Chondrocyte (in vitro differentiated cells): ENCODE measurements at places on chromosomes 11 and 22. TPM values are rescaled to one million over a fixed set of nuclear protein-coding genes. Genes with fewer than 3 reads are reported as not detected.

The PTPRCAP gene
- total RNA-seq, result 0.47 to 0.95 TPM (median 0.73 TPM) in 3 replicates

The SMIM38 gene
- total RNA-seq, result 0.12 to 0.60 TPM (median 0.41 TPM) in 3 replicates

DNA sequence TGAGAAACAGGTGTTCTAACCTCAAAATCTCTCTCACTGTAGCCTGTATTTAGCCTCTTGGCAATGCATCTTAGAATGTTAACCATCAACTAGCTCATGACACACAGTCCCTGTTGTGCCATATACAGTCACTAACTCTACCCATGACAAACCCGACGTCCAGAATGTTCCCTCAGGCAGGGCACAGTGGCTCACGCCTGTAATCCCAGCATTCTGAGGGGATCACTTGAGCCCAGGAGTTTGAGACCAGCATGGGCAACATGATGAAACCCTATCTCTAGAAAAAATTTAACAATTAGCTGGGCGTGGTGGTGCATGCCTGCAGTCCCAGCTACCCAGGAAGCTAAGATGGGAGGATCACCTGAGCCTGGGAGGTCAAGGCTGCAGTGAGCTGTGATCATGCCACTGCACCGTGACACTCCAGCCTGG lies 18.2 kb upstream of the CCDC34 start:
- no peak overlapping the region for H3K4me3 ChIP-seq
- DNase-seq, result no peak
- peaks cover 24% of the 10 kb centered on the region for H3K36me3 ChIP-seq
- H3K27me3 ChIP-seq, result no peaks in the 10 kb centered on the region

DNA sequence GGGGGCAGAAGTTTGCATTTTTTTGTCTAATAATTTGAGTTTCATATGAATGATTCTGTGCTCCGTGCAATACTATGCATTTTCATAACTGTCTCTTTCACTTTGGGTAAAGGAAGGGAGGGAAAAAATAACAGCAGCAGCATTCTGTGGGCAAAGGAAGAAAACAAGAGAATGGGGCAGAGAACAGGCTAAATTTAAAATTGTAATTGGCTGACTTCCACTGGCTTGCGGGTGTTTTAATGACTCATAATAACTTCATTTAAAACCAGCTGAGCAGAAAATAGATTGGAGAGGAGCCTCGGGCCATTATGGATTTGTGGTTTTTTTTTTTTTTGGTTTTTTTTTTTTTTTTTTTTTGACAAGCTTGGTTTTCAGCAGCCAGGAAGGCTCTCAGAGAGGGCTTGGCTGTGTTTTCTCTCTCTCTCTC lies 107.4 kb downstream of the ZBTB16 start:
- H3K4me1 ChIP-seq, result peaks cover 96% of the 10 kb centered on the region
- peak overlapping the region; percentile 14 for H3K4me3 ChIP-seq
- H3K27me3 ChIP-seq, result no peaks in the 10 kb centered on the region
- no peak for DNase-seq
- H3K36me3 ChIP-seq, result peaks cover 1% of the 10 kb centered on the region
- peak overlapping the region; percentile 75 for H3K27ac ChIP-seq

DNA sequence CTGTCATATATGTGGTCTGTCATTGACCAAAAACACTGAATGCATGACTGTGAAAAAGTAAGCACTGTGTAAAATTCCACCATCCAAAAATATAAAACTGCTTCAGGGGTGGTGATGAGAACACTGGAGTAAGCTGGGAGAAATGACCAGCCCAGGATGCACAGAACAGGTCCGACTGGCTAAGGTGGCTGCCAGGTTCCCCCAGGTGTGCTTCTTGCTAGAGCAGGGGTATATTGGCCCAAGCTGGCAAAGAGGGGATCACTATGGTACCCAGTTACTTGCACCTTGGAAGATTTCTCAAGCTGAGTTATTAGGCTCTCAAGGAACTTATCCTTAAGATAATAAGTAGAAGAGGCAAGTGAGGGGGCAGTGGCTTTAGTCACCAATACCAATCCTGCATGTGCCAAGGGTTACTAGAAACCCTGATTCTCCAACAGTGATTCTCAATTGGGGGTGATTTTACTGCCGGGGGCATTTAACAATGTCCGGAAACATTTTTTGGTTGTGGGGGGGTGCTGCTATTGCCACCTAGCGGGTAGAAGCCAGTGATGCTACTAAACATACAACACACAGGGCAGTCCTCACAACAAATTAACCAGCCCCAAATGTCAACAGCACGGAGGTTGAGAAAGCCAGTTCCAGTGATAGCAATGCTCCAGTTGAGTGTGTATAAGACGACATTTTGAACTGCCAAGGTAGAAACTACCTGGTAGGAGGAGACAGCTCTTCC lies 15.7 kb downstream of the SNU13 start:
- H3K27me3 ChIP-seq, result no peaks in the 10 kb centered on the region
- H3K4me3 ChIP-seq, result no peak overlapping the region
- peaks cover 13% of the 10 kb centered on the region for H3K36me3 ChIP-seq
- H3K27ac ChIP-seq, result no peak overlapping the region

DNA sequence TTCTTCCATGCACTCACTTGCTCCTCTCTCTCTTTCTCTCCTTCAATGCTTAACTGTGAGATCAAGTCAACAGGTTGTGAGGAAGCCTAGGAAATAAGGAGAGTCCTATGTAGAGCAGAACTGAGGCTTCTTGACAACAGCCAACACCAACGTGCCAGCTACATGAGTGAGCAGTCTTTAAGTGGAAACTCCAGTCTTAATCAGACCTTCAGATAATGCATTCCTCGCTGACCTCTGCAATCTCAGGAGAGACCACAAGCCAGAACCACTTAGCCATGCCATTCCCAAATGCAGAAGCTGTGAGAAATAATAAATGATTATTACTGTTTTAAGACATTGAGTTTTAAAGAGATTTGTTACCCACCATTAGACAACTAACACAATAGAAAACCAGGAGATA lies 6.1 kb upstream of the TEAD1 start:
- no peak for DNase-seq
- H3K4me1 ChIP-seq, result no peaks in the 10 kb centered on the region
- H3K27ac ChIP-seq, result no peak overlapping the region
- peaks cover 2% of the 10 kb centered on the region for H3K36me3 ChIP-seq

DNA sequence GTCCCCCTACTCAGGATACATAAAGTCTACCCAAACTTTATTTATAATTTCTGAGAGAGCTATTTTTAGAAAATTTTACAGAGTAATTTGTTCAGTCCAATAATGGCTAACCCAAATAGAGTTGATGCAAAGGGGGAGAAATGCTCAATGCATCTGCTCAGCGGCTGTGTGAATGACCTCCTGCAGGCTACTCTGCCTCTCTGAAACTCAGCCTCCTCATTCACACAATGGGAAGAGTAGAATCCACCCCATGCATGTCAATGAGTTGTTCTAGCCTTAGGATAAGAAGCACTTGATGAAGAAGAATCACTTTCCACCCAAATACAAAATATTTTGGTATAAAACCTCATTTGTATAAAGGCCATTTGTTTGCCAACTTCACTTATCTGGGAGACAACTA lies 1204.0 kb downstream of the LRRC4C start:
- DNase-seq, result no peak
- no peaks in the 10 kb centered on the region for H3K4me1 ChIP-seq
- H3K27ac ChIP-seq, result no peak overlapping the region

- no peaks in the 10 kb centered on the region for H3K27me3 ChIP-seq
- no peak overlapping the region for H3K27ac ChIP-seq
- no peaks in the 10 kb centered on the region for H3K36me3 ChIP-seq
- peaks cover 7% of the 10 kb centered on the region for H3K4me1 ChIP-seq
- no peak for DNase-seq
Measured at GRCh38 chr22:23116506-23117263, 25.1 kb downstream of the RSPH14 start.

- no peak overlapping the region for H3K4me3 ChIP-seq
- DNase-seq, result no peak
- no peaks in the 10 kb centered on the region for H3K36me3 ChIP-seq
- no peaks in the 10 kb centered on the region for H3K27me3 ChIP-seq
Measured at GRCh38 chr11:47924184-47924691, 56.1 kb upstream of the PTPRJ start.

- peaks cover 11% of the 10 kb centered on the region for H3K4me1 ChIP-seq
- DNase-seq, result no peak
- H3K27ac ChIP-seq, result no peak overlapping the region
- H3K36me3 ChIP-seq, result no peaks in the 10 kb centered on the region
Measured at GRCh38 chr11:61541598-61541997, 33.0 kb downstream of the LRRC10B start.

- H3K27ac ChIP-seq, result no peak overlapping the region
- peak; percentile 83 for DNase-seq
- peaks cover 12% of the 10 kb centered on the region for H3K36me3 ChIP-seq
Measured at GRCh38 chr22:49784630-49784971, 43.1 kb downstream of the BRD1 start.

- no peaks in the 10 kb centered on the region for H3K4me1 ChIP-seq
- H3K4me3 ChIP-seq, result no peak overlapping the region
- H3K27me3 ChIP-seq, result peaks cover 21% of the 10 kb centered on the region
- no peaks in the 10 kb centered on the region for H3K36me3 ChIP-seq
- no peak for DNase-seq
- H3K27ac ChIP-seq, result no peak overlapping the region
Measured at GRCh38 chr11:94011478-94011877, 9.7 kb upstream of the HEPHL1 start.

GRCh38 chr11:34978236-34979191 lies 62.1 kb downstream of the PDHX start:
- H3K4me3 ChIP-seq, result no peak overlapping the region
- H3K27ac ChIP-seq, result peak overlapping the region; percentile 71
- H3K4me1 ChIP-seq, result peaks cover 40% of the 10 kb centered on the region
- H3K27me3 ChIP-seq, result no peaks in the 10 kb centered on the region

DNA sequence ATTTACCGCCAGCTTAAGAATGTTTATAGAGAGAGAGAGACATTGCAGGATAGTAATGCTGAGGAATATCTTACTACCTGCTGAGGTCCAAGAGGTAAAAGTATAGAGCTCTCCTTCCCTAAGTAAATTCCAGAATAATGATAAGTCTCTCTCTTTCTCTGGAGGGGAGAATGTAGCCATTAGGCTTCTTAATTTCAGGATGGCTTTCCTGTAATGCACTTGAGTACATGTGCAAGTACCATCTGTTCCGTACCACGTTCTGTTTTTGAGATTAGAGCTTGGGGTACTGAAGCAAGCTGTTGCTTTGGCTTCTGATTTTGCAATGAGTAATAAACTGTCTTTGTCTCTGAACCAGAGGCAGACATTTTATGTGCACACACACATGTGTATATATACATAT lies 1314.0 kb downstream of the JRKL start:
- no peaks in the 10 kb centered on the region for H3K4me1 ChIP-seq
- H3K27me3 ChIP-seq, result peaks cover 31% of the 10 kb centered on the region
- H3K4me3 ChIP-seq, result no peak overlapping the region
- no peaks in the 10 kb centered on the region for H3K36me3 ChIP-seq
- H3K27ac ChIP-seq, result no peak overlapping the region

DNA sequence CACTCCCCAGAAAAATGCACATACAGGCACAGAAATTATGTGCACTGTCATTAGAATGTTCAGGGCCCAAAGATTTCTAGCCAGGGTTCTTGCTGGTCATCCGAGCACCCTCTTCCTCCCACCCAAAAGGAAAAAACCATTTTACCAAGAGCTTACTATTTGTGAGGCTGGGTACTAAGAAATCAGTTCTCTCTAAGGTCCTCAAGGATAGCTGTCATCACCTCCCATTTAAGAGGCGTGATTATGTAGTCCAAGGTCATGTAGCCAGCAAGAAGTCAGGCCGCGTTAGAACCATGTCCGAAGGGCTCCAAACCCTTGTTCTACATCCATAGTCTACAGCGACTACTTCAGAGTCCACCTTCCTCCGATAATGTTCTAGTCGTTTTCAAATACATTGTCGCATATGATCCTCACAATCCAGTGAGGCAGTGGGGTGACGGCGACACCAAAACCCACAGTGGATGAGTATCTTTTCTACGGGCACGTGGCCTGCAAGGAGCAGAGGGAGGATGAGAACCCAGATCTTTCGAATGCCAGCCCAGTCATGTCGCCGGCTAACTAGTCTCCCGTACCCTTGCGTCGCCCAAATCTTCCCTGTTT lies 634 bp downstream of the TIMM8B start:
- H3K4me3 ChIP-seq, result peak overlapping the region; percentile 100
- H3K4me1 ChIP-seq, result peaks cover 47% of the 10 kb centered on the region
- peaks cover 31% of the 10 kb centered on the region for H3K36me3 ChIP-seq

GRCh38 chr22:50739279-50739691 lies 1.3 kb downstream of the ACR start:
- H3K36me3 ChIP-seq, result no peaks in the 10 kb centered on the region
- H3K27me3 ChIP-seq, result peaks cover 19% of the 10 kb centered on the region
- H3K4me1 ChIP-seq, result no peaks in the 10 kb centered on the region
- peak; percentile 71 for DNase-seq

GRCh38 chr22:42256220-42256619 lies 14.2 kb downstream of the TCF20 start:
- H3K36me3 ChIP-seq, result no peaks in the 10 kb centered on the region
- no peak overlapping the region for H3K4me3 ChIP-seq
- H3K27ac ChIP-seq, result no peak overlapping the region
- H3K4me1 ChIP-seq, result peaks cover 25% of the 10 kb centered on the region

GRCh38 chr11:112972399-112973145 lies 11.4 kb downstream of the NCAM1 start:
- H3K4me3 ChIP-seq, result no peak overlapping the region
- no peak for DNase-seq
- peaks cover 4% of the 10 kb centered on the region for H3K27me3 ChIP-seq
- peaks cover 11% of the 10 kb centered on the region for H3K4me1 ChIP-seq

DNA sequence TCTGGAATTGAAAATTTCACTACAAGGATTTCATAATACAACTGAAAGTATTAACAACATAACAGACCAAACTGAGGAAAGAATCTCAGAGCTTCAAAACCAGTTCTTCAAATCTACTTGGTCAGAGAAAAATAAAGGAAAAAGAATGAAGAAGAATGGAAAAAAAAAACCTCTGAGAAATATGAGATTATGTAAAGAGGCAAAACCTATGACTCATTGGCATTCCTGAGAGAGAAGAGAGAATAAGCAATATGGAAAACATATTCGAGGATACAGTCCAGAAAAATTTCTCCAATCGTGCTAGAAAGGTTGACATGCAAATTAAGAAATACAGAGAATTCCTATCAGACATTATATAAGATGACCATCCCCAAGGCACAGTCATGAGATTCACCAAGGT lies 23.4 kb upstream of the GPR83 start:
- no peak overlapping the region for H3K4me3 ChIP-seq
- no peak for DNase-seq
- peaks cover 13% of the 10 kb centered on the region for H3K4me1 ChIP-seq
- H3K27me3 ChIP-seq, result no peaks in the 10 kb centered on the region
- H3K27ac ChIP-seq, result no peak overlapping the region

DNA sequence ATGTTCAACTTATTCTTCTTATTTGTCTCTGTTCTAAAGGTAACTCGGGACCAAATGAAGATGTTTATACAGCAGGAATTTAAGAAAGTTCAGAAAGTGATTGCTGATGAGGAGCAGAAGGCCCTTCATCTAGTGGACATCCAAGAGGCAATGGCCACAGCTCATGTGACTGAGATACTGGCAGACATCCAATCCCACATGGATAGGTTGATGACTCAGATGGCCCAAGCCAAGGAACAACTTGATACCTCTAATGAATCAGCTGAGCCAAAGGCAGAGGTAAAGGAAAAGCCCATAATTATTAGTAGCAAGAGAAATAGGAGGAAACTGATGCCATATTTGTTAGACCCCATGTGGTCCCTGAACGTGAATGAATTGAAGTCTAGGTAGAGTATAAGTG lies 63.3 kb downstream of the TRIM44 start:
- H3K27me3 ChIP-seq, result no peaks in the 10 kb centered on the region
- DNase-seq, result no peak
- H3K36me3 ChIP-seq, result peaks cover 13% of the 10 kb centered on the region
- H3K27ac ChIP-seq, result no peak overlapping the region

- H3K27ac ChIP-seq, result no peak overlapping the region
- H3K4me1 ChIP-seq, result no peaks in the 10 kb centered on the region
- peaks cover 15% of the 10 kb centered on the region for H3K36me3 ChIP-seq
- H3K4me3 ChIP-seq, result no peak overlapping the region
Measured at GRCh38 chr11:65021509-65021908, 5.7 kb upstream of the SNX15 start.

GRCh38 chr11:118263695-118264568 lies at the start of gene MPZL2:
Gene MPZL2 (minus strand): TSS chr11:118264297. CDS start chr11:118264153, 144 bp downstream.
- H3K4me3 ChIP-seq, result no peak within 1 kb of the TSS
- no peak within 1 kb of the TSS for H3K27ac ChIP-seq
- DNase-seq, result no peak
- H3K36me3 ChIP-seq, result no peaks in the 10 kb centered on the region
- H3K4me1 ChIP-seq, result peaks cover 3% of the 10 kb centered on the region
